Upper lobe of left lung (tissue), 6 donors: ENCODE measurements at places on chromosomes 3 and 15. TPM values are rescaled to one million over a fixed set of nuclear protein-coding genes. Genes with fewer than 3 reads are reported as not detected.

- DNase-seq, result no peak
These were observed 29.3 kb upstream of the COL6A5 start for GRCh38 chr3:130316169-130316568.

GRCh38 chr3:86984271-86984670, 6.7 kb downstream of the VGLL3 start:
- no peak for DNase-seq

DNA sequence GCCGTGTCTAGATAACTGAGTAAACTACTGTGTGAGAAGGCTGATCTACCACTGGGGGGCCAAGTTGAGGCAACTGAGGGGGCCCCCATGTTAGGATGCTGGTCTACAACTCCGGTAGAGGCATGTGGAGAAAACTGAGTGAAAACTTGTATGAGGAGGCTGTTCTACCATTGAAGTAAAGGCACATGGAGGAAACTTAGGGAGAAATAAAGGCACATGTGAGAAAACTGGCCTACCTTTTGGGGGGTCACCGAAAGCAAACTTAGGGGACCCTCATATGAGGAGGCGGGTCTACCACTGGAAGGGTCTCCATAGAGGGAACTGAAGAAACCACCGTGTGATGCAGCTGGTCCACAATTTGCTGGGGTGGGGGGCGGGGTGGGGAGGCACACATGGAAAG, 155.2 kb downstream of the FBLN2 start:
- DNase-seq, result no peak

Gene SMCO1
- total RNA-seq, result not detected

Gene SI
- not detected for total RNA-seq

Gene CYP8B1
- total RNA-seq, result 0.13 TPM

Gene PIK3CA
- total RNA-seq, result 37.6 TPM
